ENCODE measurements at places on chromosomes 3 and 15. TPM values are rescaled to one million over a fixed set of nuclear protein-coding genes. Genes with fewer than 3 reads are reported as not detected.

- DNase-seq: no peak
These were observed 32.3 kb downstream of the ACAP2 start for GRCh38 chr3:195410546-195410945.

DNA sequence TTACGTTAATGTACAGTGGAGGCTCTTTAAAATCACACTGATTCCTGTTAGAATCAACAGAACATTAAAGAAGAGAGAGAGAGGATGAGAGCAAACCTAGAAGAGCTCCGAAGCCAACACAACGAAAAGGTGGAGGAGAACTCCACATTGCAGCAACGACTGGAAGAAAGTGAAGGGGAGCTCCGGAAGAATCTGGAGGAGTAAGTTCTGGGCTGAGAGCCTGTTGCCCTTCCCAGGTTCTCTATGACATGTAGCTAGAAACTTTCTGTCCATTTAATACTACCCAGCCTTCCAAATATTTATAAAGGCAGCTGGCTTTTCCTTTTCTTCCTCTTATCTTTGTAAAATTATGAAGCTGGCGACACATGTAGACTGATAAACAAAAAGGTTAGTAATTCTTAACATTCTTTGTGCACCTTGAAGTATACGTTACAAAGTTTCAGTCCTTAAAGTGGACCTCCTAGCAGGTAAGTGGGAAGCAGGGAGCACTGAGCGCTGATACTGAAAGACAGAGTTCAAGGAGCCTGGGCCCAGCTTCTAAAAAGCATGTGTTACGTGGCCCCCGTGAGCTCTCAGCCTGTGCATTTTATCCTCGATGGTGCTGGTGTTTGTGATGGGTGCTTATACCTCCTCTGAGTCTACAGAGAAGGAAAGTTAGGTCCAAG lies 75.9 kb downstream of the CGNL1 start:
- DNase-seq: peak; percentile 20

GRCh38 chr3:193572426-193572908 lies 17.8 kb upstream of the ATP13A4 start:
- DNase-seq: peak; percentile 75

GRCh38 chr15:68817304-68818065 lies 3.2 kb downstream of the ANP32A start:
- peak; percentile 84 for DNase-seq

DNA sequence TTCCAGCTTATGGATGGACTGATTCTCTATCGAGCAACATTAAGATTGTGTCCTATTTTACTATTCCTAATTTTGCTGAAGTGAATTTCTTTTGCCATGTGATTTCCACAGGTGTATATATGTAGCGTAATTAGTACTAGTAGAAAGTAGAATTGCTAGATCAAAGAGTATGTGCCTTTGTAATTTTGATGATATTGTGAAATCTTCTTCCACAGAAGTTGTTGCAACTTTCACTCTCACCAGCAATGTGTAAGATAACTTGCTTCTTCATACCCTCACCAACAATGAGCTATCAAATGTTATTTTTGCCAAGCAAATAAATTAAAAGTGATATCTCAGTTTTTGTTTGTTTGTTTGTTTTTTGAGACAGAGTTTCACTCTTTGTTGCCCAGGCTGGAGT lies 5.4 kb downstream of the PGBD4 start:
- no peak for DNase-seq

GRCh38 chr15:91369823-91370222 lies 269.8 kb downstream of the SV2B start:
- DNase-seq: peak; percentile 3

DNA sequence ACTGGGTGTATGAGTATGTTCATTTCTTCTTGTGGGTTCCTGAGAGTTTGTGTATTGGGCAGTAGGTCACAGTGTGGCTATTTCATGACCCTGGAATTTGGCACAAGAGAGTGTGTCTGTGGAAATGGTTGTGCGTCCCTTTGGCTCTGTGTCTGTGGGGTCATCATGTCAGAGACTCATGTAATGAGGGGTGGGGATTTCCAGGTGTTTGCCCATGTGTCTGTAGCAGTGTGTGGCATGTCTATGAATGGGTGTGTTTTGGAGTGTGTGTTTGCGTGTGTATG lies 1.3 kb upstream of the GATA2 start:
- DNase-seq: no peak

- DNase-seq: no peak
These were observed 18.3 kb downstream of the CFAP161 start for GRCh38 chr15:81152339-81152738.

- no peak for DNase-seq
These were observed 33.4 kb downstream of the CCDC33 start for GRCh38 chr15:74269362-74270035.

DNA sequence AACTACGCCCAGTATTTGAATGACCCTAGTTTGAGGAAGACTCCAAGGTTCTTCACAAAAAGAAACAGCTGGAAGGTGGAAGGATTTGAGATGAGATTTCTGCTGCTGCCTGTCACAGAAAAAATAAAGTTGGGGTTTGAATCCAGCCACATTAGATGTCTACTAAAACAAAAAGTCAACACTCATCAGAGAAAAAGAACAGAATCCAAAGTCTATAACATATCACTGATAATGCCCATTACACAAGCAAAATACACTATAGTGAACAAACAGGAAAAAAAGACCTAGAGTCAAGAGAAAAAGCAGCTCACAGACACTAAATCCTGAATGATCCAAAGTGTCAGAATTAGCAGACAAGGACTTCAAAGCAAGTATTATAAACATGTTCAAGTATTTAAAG lies 56.0 kb downstream of the RFX7 start:
- no peak for DNase-seq

DNA sequence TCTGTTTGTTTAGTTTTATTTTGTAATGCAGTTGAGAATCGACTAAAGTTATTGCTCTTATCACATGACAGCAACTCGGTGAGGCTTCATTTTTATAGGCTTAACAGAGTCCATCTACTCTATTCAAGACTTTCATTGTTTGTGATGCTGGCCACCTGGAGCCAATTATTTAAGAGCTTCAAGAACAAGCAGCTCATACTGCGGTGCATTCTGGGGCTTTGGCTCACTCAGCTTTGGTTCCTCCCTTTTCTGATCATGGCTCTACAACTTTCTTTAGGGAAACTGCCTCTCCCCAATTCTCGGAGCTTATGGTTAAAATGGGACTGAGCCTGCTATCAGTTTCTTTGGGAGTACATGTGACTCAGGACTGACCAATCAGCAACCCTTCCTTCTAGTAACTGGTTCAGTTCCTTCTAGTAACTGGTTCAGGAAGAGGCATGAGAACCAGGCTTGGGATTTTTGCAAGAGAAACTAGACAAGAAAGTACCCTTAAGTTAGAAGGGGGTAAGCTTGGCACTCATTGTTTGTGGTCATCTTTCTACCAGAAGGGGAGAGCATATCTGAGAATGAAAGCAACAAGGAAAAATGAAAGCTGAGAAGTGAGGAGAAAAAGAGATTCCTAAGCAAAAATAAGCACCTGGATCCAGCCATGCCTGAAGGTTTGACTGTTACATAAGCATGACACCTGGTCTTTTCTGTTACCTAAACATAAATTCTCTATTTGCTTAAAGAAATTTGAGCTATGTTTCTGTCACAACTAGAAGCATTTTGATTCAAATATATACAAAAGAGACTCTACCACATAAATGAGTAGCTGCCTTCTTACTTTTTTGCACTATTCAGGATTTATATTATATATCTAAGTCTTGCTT lies 24.1 kb upstream of the ARHGEF3 start:
- peak; percentile 53 for DNase-seq

GRCh38 chr3:174094669-174095068 lies 697.1 kb downstream of the NLGN1 start:
- DNase-seq: no peak

- no peak for DNase-seq
These were observed 283.5 kb downstream of the CHL1 start for GRCh38 chr3:480070-480469.

The MFSD1 gene
- 92.0 TPM for total RNA-seq

The RTP3 gene
- total RNA-seq: not detected

The MASP1 gene
- 0.71 TPM for total RNA-seq

The SV2B gene
- 1.6 TPM for total RNA-seq

The TMCO5A gene
- total RNA-seq: not detected

The PTH1R gene
- total RNA-seq: 25.1 TPM

The SLC38A3 gene
- total RNA-seq: 0.43 TPM

The HRG gene
- 0.15 TPM for total RNA-seq

The IGF1R gene
- 48.3 TPM for total RNA-seq

The XIRP1 gene
- total RNA-seq: 0.37 TPM

The EPHA6 gene
- total RNA-seq: 0.31 TPM
